ENCODE measurements at places on chromosomes 2 and 18.
A peak's percentile ranks its signal among the peaks of the same experiment; 100 is the strongest.

- no peak for DNase-seq
Measured at GRCh38 chr2:171307560-171307959, 126.2 kb downstream of the METTL8 start.

DNA sequence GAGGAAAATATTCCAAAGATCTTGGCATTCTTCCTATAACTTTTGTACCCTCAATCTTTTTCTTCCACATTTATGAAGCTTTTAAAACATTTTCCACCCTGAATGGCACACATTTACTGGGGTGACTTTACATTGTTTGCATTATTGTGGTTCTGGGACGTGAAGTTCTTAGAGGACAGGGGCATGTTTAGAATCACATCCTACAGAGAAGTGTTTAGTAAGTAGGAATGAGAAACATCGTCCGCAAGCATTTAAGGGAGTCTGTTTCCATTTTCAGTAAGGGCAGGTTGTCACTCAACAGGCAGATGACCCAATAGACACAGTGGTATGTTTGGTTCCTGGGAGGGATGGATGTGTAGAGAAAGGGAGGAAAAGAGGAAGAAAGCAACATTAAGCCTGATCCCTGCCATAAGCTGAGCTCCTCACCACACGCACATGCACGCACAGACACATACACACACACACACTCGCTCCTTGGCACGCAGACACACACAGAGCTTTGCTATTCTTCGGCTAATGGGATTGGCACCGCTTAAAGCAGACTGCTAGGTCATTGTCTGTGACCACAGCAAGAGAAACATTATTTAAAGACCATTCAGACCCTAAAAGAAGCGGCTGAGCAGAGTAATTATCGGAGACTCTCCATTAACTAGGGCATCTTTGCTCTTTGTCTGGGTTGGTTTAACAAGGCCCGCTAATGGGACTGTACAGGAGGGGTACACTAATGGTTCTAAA is 14.2 kb upstream of the PLEKHM3 start:
- no peak for DNase-seq

- DNase-seq: no peak
Measured at GRCh38 chr2:121214296-121214695, 70.7 kb downstream of the TFCP2L1 start.

DNA sequence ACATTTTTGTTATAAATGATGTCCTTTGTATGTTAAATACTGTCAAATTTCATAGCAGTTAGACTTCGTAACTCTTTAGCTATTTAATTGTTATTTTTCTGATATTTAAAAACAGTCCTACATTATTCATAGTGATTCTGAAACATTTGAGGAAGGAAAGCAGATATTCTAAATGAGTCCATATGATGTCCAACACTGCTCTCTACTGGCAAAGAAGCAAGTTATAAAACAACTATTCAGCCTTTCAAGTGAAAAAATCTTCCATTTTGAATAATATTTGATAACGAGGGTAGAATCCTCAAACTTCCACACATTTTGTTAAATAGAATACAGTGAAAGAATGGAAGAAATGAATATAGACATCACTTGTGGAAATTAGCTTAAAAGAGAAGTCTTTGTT is 220.8 kb downstream of the GULP1 start:
- DNase-seq: peak; percentile 55

GRCh38 chr2:225488743-225489142 is 89.2 kb downstream of the NYAP2 start:
- DNase-seq: no peak

DNA sequence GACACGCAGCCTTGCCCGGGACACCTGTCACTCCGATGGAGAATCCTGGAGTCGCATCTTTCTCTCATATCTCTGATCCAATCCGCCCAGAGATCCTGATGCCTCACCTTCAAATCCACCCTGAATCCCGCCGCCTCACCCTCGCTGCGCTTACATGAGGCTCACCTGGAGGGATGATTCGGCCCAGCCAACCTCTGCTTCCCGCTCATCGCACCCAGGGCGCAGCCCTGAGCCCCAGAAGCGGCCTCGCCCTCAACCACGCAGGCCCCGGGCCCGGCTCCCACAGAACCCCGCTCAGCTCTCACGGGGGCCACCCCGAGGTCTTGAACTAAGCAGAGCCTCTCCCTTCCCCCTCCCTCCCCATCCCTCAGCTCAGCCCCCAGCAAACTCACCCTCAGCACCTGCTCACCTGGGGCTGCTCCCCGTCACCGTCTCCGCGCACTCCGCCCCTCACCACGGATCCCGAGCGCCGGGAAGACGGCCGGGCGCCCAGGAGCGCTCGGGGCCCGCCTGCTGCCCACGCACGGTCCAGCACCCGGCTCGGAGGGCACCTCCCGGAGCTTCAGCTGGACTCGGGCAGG is 160.0 kb downstream of the NDUFA10 start:
- no peak for DNase-seq

DNA sequence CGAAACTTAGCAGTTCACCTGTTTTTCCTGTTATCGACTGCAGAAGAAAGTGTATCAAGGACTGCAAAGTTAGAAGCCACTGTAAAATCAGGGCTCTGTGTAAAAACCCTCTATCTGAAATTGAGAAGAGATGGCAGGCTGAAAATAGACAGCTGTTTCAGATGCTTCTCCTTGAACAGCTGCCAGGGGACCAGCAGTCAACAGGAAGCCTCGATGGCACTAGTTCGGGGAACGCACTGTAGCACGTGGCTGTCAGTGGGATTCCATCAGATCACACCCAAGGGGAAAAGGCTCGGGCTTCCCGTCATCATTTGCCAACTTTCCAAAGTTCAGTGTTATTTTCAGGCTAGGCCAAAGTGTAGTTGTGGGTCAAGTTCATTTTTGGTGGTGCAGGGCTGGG is 316.9 kb downstream of the TXNL1 start:
- DNase-seq: no peak

DNA sequence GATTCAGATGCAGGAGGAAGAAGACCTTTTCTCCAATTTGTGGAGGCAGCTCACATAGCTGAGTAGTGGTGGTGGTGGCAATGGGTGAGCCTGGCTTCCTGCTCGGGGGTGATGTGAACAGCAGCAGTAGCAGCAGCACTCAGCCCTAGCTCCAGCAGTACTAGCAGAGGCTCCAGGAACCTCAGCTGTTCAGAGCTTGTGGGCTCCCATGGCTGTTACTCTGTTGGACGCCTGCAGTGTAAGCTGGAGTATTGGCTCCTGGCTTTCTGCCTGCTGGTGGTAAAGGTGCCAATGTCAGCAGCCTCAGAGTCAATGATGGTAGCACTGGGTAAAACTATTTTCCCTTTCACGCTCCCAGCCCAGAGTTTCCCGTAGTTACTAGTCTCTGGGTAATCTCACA is 3.1 kb upstream of the SEH1L start:
- no peak for DNase-seq

GRCh38 chr2:119484834-119485233 is 39.4 kb downstream of the SCTR start:
- no peak for DNase-seq

DNA sequence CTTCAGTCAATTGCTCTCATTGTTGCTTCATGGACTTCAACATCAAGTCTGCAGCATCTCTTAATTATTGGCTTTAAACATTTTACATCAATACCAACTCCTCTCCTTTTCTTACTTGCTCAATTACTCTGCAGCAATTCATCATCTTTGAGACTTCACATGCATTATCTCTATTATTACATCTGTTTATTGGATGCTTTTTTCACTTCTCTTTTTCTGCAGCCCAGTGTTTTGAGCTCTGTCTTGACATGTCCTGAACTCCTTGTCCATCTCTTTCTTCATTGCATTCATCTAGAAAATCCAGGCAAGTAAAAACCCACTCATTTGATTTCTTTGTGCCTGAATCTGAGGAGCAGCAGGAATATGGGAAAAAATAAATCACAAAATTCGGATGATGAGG is 647.9 kb downstream of the PLCL1 start:
- DNase-seq: no peak

- no peak for DNase-seq
Measured at GRCh38 chr2:204354442-204354856, 190.8 kb upstream of the PARD3B start.

GRCh38 chr2:85413592-85414420 is 3.6 kb upstream of the CAPG start:
- no peak for DNase-seq

GRCh38 chr2:221541131-221541735 is 30.9 kb downstream of the EPHA4 start:
- DNase-seq: no peak

DNA sequence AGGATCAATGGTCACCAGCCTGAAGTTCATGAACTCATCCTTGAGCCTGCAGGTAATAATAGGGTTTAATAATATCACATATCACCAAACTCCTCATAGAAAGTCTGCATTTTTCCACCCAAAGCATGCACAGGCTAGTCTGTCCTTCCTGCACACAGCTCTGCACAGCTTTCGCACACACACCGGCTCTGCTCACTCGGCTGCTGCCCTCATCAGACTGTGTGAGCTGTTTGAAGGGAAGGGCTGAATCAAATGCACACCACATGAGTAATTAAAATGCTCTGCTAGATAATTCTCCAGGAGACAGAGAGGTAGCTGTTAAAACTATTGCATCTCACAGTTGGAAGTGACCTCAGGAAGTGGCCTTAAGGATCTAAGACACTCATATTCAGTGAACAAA is 108.4 kb upstream of the YPEL5 start:
- no peak for DNase-seq

DNA sequence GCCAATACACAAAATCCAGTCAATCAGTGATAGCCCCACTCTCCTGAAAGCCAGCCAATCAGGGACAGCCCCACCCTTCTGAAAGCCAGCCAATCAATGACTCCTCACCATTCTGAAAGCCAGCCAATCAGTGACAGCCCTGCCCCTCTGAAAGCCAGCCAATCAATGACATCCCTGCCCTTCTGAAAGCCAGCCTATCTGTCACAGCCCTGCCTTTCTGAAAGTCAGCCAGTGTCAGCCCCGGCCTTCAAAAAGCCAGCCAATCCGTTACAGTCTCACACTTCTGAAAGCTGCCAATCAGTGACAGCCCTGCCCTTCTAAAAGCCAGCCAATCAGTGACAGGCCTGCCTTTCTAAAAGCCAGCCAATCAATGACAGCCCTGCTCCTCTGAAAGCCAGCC is 95.9 kb upstream of the HDAC4 start:
- DNase-seq: no peak

DNA sequence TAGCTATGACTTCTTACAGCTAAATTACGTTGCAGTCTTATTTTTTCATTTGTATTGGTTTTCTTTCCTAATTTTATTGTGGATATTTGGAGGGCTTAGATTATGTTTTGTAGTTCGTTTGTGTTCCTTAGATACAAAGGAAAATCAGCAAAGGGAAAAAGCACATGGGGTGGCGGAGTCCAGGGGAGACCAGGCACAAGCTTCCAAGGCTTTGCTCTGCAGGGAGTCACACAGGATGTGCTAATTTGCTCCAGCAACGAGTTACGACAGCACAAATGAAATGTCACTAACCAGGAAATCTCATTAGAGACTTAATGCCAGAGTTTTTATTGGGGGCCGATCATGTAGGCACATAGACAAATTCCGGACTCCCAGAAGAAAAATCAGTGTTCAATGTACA is 60.5 kb upstream of the CABYR start:
- no peak for DNase-seq

GRCh38 chr2:186060744-186061440 is 322.3 kb downstream of the FSIP2 start:
- no peak for DNase-seq

DNA sequence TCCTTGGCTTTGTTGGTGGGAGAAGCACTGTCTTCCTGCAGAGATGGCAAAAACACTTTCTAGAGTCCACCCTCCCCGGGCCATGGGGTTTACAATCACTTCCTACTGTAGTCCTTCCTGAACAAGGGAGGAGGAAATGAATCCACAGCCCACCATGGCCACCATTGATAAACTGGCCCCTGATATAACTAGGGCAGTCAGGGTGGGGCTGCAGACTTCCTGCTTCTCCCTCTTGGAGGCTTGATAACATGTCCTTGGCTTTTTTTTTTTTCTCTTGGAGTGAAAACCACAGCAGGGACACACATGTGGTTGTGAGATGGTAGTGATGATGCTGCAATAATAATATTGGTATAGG is 437.8 kb downstream of the ZNF521 start:
- no peak for DNase-seq

- DNase-seq: no peak
Measured at GRCh38 chr2:165361514-165361913, 108.0 kb upstream of the CSRNP3 start.

GRCh38 chr2:105674401-105674800 is 70.3 kb upstream of the NCK2 start:
- no peak for DNase-seq

- no peak for DNase-seq
Measured at GRCh38 chr2:21072477-21073242, 28.8 kb upstream of the APOB start.

DNA sequence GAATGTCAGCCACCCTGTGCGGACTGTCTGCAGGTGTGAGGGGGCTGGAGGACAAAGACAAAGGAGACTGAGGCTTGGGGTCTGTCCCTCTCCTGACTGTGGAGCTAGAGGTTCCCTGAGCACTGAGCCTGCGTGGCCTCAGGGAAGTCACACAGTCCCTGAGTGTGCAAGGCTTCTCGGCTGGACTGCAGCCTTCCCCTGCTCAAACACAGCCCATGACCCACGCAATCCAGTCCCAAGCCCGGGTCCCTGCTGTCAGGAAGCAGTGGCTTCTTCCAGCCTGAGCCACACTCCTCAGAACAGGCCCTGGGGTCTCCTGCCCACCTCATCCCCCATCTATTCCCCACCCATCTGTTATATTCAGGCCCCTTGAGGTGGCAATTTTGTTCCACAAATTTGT is 2.7 kb downstream of the ASTL start:
- no peak for DNase-seq

DNA sequence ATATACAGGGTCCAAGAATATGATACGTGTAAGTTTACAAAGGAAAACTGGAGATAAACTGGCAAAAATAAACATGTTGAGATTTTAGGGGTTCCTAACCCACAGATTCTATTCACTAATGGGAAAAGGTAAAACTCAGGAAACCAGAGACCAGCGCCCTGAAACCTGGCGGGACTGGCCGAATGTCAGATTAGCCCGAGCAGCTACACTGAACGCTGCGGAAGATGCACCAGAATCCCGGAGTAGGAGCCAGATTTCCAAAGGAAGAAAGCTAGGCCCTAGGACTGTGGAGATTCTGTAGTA is 679 bp upstream of the WDR75 start:
- no peak for DNase-seq

- DNase-seq: no peak
Measured at GRCh38 chr2:51624995-51625394, 593.1 kb upstream of the NRXN1 start.

DNA sequence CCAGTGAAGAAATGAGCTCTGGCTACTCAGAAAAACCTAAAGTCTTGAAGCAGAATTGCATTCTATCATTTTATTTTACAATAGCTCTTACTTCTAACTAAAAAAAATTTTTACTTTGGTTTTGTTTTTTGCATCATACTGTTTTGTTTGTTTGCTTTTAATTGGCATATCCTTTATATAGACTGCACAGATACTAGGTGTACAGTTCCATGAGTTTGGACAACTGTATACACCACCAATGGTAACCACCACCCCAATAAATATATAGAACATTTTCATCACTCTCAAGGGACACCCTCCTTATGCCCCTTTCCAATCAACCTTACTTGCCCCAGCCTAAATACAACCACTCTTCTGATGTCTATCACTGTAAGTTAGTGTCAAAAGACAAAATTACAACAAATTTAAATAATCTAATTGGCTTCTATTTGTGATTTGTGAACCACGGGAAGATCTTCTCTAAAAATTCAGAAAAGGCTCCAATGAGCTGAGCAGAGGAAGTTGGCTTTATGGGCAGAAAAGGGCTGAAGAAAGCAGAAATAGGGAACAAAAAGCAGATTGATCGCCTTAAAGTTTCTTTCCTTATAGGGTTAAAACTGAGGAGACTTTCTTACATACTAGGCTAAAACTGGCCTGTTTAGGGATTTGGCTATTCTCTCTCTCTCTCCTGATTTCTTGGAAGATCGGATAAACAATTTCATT is 22.2 kb upstream of the SOS1 start:
- DNase-seq: no peak

Data from NCI-H2029 (cell line).